Breast epithelium (tissue), 4 donors: ENCODE measurements at places on chromosomes 2 and 18. TPM values are rescaled to one million over a fixed set of nuclear protein-coding genes. Genes with fewer than 3 reads are reported as not detected.

DNA sequence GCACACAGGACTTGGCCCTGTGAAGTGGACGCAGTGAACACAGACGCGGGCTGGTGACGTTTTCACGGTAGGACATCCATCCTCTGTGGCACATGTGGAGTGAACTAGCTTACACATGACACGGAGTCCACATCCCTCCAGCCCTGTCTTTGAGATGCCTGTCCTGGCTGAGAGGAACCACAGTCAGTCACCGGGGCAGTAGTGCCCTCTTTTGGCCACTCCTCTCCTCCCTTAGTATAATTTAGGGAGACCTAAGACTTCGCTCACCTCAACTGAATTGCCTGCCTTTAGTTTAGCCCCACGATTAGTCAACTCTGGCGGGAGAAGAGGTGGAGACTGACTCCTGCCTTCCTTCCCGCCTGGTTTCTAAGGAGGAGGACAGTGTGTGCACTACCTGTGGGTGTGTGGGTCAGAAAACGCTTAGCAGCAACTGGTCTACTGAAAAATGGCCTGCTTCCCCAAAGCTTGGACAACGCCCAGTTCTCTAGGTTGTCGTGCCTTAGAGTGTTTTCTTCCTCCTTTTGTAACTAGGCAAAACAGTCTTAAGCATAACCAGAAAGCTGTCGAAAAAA is 70.6 kb downstream of the MBP start:
- DNase-seq: no peak

DNA sequence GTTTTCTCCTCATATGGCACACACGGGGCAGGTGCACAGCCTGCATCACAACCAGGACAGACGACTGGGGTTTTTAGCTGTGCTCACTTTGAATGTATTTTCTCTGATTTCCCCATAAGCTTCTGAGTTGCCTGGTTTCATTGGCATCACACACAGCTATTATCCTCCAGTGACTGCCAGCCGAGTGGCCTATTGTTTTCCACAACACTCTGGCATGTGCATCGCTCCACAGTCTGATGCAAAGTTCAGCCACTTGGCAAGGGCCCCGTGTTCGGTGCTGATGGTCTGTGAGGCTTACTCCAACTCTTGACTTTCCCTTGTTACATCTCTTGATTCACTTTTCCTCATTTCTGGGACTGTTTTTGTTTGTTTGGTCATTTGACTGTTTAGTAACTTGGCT is 593.1 kb downstream of the CBLN2 start:
- no peak for DNase-seq

DNA sequence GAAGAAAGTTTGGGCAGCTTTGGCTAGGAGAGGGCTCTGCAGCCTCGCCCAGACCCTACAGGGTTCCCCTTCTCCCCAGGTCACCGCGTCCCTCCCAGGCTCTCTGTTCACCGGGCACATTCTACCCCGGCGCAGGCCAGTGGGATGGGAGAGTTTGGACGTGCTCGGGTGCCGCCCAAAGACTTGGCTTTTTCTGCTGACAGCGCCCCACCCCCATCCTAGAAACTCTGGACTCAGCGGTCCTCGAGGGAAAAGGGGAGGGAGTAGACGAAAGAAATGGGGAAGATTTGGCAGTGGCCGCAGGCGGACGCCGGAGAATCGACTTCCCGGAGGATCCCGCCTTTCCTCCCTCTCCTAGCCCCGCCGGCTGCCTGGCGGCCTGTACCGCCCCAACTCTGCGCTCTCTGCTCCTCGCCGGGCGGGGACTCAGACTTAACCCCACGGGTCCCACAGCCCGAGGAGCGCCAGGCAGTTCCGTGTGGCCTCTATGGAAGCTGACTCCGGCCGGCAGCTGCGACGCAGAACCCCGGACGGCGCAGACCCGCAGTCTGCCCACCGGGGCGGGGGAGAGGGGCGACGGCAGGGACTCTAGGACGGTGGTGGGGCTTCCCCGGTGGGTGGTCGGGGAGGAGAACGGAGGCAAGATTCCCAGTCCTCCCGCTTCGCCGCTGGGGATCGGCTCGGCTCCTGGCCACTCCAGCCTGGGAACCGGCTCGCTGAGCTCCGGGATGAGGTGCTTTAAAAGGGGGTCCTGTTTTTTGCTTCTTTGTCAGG is 863 bp upstream of the SIX2 start:
- DNase-seq: peak; percentile 26

- no peak for DNase-seq
Measured at GRCh38 chr18:23540867-23541266, 37.6 kb downstream of the RMC1 start.

DNA sequence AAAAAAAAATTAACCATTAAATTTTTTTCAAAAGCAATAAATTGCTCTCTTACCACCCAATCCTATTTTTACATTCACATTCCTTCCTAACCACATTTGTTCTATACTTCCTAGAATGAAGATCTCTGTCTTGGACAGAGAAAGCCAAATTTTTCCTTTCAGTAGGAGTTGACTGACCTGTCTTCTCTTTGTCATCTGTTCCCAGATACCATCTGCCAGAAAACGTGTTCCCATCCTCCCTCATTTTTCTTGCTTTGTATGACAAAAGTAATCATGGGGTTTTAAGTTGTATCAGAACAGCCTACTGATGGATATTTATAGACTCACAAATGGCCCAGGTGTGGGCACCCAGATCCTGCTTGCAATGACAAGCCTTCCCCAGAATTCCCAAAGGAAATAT is 182.1 kb downstream of the CYP26B1 start:
- DNase-seq: no peak

DNA sequence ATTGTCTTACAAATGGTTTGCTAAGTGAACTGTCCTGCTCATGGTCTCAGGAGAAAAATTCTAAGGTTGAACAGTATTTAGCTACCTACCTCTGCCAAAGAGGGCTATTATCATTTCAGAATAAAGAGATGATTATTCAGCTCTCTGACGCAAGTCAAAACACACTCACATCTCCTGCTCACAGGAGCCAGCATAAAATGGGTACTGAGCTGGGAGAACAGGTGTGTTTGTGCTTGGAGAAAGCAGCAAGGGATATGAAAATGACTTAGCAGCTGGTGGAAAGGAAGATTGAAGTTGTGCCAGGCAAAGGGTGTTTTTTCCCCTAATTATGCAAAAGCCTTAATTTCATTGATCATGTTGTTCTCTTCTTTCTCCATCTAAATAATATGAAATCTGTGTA is 47.3 kb upstream of the TANK start:
- DNase-seq: no peak

GRCh38 chr18:27138079-27138478 is 47.0 kb downstream of the CHST9 start:
- no peak for DNase-seq

DNA sequence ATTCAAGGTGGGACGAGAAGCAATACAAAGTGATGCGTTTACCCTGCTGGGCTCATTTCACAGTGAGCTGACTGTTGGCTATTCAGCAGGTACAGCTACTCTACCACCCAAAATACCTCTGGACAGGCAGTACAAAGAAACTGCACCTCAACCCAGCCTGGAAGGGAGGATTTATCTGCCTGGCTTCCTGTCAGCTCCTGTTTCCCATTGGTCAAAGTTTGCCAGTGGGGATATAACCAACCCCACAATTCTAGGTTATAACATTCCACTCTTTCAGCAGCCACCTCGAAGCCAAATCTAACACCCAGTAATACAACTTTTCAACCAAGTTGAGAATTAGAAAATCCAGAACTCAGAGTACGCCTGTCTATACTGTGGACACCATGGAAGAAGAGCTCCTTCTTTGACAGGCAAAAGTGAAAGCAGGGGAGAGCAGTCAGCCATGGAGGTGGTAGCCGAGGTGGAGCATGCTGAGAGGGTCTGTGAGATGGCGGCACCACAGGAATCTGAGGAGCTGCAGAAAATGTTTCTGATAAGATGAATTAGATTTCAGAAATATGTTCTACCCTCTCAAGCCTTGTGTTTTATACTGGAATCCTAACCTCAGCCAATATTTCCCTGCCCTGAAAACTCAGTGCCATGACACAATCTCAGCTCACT is 10.8 kb downstream of the DUSP19 start:
- no peak for DNase-seq

DNA sequence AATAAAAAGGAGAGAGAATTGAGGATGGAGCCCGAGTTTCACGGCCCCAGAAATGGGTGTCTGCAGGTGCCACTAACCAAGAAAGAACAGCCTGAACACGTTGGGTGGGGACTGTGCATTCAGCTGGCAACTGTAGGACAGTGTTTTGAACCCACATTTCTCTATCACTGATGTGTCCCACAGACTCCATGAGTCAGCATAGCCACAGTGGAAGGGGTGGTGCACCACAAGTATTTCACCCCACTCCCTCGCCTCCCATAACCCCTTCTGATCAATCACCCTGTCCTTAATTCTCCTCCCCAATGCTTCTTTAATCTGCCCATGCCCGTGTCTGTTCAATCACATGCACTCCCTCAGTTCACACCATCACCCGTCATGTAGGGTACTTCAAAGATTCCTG is 291.5 kb downstream of the ZNF516 start:
- no peak for DNase-seq

GRCh38 chr2:215830304-215830703 is 183.0 kb downstream of the MREG start:
- no peak for DNase-seq

- no peak for DNase-seq
Measured at GRCh38 chr2:128591861-128592822, 273.5 kb upstream of the HS6ST1 start.

- no peak for DNase-seq
Measured at GRCh38 chr2:224259831-224260230, 142.1 kb downstream of the FAM124B start.

DNA sequence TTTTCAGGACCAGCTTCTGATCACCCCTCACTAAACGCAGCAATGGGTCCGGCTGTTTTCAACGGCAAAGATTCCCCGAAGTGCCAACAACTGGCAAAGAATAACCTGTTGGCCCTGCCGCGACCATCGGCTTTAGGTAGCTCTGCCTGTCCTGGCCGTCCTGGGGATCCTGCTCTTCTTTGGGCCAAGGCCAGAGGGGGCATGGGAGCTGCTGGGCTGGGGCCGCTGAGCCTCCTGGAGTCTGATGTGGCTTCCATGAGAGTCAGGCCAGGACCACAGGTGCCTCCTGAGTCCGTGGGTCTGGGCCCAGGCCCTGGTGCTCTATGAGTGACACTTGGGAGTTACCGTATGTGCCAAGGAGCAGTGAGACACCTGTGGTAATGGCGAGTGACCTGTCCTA is 46.9 kb downstream of the GREB1 start:
- no peak for DNase-seq

The MGAT4A gene
- total RNA-seq: 34.4 TPM

The REG3A gene
- not detected for total RNA-seq

The KLHL41 gene
- total RNA-seq: 0.64 TPM

The SCYGR6 gene
- not detected for total RNA-seq

The SFTPB gene
- not detected for total RNA-seq

The RGPD3 gene
- total RNA-seq: 0.80 TPM
